ENCODE measurements at places on chromosomes 2 and 18. TPM values are rescaled to one million over a fixed set of nuclear protein-coding genes. Genes with fewer than 3 reads are reported as not detected.

Gene INPP4A
- total RNA-seq = 26.7 TPM

Gene STARD6
- not detected for total RNA-seq

DNA sequence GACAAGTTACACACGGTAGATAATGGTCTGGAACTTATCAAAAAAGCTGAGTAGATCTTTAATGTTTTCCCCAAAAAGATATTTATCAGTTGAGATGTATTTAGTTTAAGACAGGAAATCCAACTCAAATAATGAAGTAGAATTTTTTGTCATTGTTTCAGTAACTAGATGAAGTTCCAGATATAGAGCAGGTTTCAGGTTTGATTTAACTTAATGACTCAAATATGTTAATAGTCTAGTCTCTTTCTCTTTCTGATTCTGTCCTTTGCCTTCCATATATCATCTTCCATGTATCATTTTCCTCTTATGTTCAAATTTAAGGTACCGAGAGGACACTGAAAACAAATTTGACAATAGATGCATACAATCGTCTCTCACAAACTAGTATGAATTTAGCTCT lies 23.6 kb upstream of the DOCK10 start:
- H3K4me1 ChIP-seq = no peaks in the 10 kb centered on the region
- H3K27ac ChIP-seq = no peak overlapping the region
- no peak for DNase-seq

DNA sequence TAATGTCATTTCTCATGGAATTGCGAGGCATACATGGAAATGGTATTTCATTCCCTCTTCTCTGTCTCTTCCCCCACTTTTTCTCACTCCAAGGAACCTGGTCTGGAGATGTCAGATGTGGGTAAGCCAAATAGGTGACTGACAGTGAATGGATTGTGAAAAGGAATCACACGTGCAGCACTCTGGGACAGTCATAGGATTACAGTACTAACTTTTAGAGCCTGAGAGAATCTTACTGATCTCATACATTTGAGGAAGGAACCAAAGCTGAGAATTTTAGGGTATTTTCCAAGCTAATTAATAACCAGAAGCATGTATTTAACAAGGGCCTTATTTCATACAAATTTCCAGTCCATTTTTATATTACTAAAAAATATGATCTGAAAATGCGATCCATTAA lies 58.1 kb upstream of the ERBB4 start:
- H3K36me3 ChIP-seq = no peaks in the 10 kb centered on the region
- H3K27ac ChIP-seq = no peak overlapping the region
- DNase-seq = no peak
- no peak overlapping the region for H3K4me3 ChIP-seq

GRCh38 chr2:200770847-200771246 lies 40.9 kb upstream of the BZW1 start:
- H3K27me3 ChIP-seq = no peaks in the 10 kb centered on the region
- no peak overlapping the region for H3K4me3 ChIP-seq
- no peak overlapping the region for H3K27ac ChIP-seq
- no peaks in the 10 kb centered on the region for H3K36me3 ChIP-seq
- DNase-seq = no peak

DNA sequence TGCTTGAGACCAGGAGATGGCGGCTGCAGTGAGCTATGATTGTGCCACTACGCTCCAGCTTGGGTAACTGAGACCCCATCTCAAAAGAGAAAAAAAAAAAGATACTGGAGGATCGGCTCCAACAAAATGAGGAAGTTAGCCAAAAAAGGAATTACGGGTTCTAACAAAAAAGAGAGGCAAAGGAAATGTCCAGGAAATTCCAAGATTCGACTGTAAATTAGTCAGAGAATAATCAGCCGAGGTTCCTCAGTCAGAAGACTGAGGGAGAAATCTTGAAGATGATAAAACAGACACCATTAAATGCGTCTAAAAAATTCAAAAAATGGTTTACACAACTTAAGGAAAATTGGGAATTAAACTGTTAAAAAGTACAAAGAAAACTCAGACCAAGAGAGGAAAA lies 89.5 kb downstream of the AAK1 start:
- no peak overlapping the region for H3K27ac ChIP-seq
- peaks cover 8% of the 10 kb centered on the region for H3K4me1 ChIP-seq
- no peaks in the 10 kb centered on the region for H3K27me3 ChIP-seq
- DNase-seq = no peak

Measured in Calu3 (cell line).